HS-27A (cell line): ENCODE measurements at places on chromosomes 13 and 19.

- DNase-seq, result no peak
These were observed 305.0 kb downstream of the ZNF536 start for GRCh38 chr19:30676990-30677679.

DNA sequence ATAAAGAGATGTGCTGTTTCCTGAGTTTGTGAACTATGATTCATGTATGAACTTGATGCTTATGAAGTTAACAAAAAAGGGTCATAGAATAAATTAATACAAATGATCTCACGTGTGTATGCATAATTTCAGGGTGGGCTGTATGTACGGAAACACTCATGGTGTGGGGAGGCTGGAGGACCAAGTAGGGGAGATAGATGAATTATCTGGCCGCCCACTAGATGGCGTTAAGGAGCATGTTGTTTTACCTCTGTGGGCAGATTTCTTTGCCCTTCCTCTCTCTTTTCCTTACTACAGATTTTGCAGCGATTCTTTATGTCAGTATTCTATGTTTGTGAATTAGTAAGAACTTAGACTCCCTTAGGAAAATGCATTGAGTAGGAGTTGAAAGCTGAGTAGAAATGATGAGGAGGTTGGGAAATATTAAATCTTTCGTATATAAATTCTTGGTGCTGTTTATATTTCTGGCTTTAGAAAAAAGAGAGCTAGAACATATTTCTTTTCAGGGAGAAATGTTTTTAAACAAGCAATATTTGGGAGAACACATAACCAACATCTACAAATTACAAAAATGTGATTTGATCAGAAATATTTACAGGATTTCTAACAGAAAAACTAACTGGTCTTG lies 47.4 kb upstream of the TMTC4 start:
- no peak for DNase-seq

- no peak for DNase-seq
These were observed 26.5 kb downstream of the SH3GL1 start for GRCh38 chr19:4373601-4374497.

DNA sequence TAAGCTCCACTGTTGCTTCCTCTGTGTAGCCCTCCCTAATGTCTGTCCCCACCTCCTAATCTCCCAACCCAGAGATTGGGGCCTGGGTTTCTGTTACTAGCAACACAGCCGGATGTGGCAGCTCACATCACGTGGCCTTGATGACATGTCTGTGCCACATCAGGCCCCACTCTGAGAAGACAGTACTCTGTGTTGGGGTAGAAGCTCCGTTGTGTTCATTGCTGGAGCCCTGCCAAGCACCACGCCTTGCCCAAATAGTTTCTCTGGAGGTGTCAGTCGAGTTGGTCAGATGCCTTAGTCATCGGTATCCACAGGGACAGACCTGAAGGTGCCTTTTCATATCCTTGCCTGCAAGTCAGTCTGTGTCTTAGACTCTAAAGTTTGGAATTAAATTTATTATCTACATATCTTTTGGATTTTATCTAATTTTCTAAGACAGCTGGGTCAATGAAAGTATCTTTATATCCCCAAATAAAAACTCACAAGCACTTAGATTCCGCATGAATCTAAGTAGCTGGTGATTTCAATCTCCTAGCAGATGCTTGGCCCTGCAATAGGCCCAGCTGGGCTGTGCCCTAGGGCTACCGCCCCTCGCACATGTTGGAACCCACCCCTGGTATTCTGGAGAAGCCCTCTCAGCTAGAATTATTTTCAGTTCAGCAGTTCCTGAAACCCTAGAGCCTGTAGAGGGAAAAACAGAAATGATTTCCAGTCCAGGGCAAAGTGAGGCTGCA lies 204.0 kb upstream of the TSHZ3 start:
- DNase-seq, result no peak

DNA sequence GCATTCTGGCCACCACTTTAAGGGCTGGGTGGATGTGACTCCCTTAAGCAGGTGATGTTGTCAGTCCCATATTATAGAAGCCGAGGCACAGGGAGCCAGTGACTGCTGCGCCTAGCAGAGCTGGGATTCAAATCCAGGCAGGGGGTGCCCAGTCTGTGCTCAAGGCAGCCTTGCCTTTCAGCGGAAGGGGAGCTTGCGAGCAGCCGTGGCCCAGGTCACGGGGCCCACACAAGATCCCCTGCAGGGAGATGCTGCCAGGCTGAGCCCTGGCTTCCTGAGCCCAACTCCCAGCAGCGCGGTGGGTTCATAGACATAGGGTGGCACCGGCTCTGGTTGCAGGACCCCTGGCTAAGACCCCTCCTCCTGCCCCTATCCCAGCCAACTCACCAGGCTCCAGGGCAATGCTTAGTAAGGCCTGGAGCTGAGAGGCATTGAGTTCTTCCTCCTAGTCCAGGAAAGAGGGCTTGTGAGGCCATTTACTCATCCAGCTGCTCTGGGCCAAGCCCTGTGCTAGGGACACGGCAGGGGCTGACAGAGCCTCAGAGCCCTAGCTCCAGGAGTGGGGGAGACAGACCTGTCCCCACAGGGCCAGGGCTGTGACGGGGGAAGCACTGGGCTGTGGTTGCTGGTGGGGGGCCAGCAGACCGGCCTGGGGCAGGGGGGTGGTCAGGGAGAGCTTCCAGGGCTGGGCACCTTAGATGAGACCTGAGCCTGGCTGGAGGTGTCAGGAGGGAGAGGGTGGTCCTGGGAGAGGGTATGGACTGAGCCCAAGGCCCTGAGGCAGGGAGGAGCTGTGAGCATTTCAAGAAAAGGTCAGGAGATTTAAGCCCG lies 9.6 kb downstream of the CAPN12 start:
- no peak for DNase-seq

DNA sequence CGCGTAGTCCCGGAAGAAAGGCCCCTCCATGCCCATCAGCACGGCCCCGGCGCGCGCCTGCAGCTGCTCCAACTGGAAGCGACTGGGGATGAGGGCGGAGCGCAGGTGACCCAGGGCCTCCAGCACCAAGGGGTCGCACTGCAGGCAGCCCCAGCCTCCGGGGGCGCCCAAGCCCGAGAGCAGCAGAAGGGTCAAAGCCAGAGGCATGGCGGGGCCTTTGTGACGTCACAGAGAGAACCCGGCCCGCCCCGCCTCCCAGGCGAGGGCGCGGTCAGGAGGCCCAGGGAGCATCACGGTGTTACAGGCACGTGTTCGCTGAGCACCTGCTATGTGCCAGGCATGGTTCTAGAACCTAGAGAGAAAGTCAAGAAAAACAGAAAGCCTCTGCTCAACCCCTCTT lies at the start of gene IZUMO2:
Gene IZUMO2 (minus strand): TSS at position 294 of the 400 bp plus-strand sequence. CDS start 87 bp downstream, at position 207.
- no peak for DNase-seq

DNA sequence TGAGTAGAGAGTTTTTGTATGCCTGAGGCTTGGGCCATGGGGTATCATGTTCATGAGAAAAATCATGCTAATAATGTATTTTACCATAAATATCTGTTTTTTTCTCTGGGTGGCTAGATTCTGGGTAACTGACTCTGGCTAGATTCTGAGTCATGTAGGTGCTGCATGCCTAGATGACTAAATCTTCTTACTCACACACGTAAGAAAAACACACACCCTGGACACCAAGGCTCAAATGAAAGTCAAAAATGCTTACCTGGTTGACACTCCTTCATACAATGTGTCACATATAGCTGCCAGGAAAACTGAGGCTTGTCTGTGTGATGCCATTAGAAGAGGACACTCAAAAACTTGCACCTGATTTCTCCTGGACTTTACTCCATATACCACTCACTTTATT lies 597.4 kb upstream of the SLITRK1 start:
- no peak for DNase-seq

DNA sequence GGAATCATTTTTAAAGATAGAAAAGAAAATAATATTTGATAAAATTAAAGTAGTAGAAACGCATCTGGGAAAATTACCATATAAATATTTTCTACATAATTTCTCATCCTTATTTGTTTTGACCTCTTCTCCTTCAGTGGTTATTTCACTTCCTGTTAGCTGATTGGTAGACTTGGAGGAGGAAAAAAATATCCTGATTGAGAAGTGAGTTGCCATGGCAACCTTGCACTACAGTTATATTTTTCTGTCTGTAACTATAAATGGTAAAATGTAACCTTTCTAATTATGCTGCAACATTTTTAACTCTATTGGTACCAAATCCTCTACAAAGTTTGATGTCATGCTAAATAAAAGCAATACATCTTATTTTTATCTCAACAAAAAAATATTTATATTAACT lies 45.2 kb downstream of the SCEL start:
- no peak for DNase-seq

DNA sequence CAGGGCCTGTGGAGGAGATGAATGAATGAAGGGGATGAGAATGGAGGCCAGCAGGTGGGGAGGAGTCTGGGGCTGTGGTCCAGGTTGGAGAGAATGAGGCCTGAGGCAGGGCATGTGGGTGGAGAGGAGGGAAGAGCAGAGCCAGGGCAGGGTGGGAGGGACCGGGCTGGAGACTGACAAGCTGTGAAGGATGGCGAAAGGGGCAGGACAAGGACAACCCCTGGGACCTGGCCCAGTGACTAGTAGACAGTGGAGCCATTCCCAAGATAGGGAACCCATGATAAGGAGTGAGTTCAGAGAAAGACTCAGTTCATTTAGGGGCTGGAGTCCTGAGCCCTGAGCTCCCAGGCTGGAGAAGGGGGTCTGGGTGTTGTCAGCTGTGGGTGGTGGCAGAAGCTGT lies 3.0 kb downstream of the PTH2 start:
- no peak for DNase-seq
